ENCODE measurements at places on chromosomes 7 and 10.

DNA sequence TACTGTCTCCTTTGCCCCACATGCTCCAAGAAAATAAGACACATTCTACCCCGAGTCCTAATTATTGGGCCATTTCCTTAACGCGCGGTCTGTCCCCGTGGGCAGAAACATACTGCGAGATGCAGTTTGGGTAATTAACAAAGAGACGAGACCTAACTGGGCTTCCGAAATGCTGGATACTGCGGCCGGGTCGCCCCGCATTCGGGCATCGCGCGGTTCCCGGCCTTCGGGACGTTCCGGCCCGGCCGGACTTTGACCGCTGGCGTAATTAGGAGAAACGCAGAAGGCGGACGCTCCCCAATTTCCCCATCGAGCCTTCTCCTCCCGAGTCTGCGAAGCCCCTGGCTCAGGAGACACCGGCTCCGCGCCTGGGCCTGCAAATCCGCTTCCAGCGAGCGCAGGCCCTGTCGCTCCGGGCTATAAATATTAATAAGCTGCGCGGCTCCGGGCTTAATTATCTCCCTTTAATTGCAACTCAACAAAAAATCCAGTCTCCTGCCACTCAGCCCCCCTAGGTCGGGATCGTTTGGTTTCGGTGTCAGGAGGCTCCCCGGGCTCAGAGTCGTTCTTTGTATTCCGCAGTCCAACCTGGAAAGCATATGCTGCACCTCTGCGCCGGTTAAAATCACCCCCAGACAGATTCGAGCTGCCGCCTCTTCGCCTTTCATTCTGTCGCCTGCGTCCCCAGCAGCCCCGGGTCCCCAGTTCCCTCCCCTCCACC is 131.5 kb downstream of the SPAG6 start:
- DNase-seq, result no peak

DNA sequence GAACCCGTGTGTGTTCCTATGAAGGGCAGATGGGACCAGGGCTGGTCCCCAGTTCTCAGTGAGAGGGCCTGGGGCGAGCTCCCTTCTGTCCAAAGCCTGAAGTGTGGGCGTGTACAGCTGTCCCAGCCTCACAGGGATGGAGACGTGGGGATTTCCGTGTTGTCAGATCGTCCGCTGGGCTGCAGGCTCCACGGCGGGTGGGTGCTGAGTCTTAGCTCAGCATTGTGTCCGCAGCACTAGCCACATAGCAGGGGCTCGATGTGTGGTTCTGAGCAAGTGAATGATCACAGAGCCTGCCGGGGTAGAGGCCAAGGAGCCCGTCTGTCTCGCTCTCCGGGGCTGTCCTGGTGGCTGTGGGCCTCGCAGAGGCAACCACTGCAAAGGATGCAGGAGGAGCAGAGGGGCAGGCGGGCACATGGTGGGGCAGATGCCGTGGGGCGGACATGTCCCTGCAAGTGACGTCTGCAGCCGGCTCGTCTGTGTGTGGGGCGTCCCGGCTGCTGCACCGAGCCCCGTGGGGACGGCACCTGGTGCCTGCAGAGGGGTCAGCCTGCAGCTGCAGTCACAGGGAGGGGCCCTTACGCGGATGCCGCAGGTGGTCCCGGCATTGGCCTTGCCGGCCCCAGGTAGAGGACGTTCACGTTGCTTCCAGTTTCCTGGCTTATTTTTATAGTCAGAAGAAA is 30.9 kb downstream of the FAM20C start:
- no peak for DNase-seq

DNA sequence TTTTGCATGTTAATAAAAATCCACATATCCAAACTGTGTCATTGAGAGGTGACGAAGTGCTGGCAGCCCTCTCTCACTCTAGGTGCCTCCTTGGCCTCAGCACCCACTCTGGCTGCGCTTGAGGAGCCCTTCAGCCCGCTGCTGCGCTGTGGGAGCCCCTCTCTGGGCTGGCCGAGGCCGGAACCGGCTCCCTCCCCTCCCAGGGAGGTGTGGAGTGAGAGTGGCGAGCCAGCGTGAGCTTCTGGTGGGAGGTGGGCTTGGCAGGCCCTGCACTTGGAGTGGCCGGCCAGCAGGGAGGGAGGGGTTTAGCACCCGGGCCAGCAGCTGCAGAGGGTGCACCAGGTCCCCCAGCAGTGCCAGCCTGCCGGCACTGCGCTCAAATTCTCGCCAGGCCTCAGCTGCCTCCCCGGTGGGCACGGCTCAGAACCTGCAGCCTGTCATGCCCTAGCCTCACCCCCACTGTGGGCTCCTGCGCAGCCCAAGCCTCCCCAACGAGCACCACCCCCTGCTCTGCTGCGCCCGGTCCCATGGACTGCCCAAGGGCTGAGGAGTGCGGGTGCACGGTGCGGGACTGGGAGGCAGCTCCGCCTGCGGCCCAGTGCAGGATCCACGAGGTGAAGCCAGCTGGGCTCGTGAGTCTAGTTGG is 11.1 kb downstream of the YAE1 start:
- no peak for DNase-seq

DNA sequence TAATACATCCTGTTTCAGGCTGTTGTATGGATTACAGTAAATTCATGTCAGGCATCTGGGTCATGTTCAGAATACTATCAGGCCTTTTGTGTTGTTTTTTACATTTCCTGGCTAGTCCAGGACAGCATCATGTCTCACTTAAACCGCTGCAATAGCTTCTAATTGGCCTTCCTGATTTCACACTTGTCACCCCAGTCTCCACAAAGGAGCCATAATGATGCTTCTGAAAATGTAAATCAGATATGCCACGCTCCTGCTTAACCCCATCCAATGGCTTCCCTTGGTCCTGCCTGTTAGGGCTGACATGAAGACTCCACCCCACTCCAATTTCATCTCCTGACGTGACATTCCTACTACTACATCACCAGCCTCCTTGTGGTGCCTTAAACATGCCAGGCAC is 220.0 kb downstream of the CACNA2D1 start:
- DNase-seq, result no peak

DNA sequence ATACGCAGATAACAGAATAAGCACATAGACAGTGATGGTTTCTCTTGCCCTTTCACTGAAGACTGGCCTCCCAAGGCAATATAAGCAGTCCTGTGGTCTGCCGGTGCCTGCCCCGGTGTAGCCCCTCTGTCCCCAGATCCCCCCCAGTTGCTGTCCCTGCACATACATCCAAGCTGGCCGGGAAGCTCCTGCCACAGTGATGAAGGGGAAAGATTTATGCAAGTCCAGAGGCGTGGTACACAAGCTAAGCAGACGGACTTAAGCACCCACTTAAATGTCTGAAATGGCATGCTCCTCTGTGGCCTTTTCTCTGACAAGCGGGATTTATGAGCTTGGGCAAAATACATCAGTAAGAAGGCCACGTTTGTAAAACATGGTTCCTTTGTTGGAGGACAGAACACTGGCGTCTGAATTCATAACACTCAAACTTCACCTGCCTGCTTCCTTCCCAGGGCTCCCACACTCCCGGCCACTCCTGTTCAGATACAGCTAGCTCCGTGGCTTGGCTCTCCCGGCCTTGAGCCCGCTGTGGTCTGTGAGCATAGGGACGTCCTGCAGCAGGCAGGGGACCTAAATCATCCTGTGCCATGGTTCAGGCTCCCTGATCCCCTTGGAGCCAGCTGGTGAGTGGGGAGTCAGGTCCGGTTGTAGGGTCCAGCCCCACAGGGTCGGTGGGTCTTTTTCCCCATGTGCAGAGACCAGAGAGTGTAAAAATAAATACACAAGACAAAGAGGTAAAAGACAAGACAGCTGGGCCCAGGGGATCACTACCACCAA is 61.7 kb upstream of the PPP2R2D start:
- DNase-seq, result no peak

GRCh38 chr7:70426249-70426880 is 705.6 kb upstream of the GALNT17 start:
- no peak for DNase-seq

GRCh38 chr10:75024971-75025523 is 86.4 kb upstream of the SAMD8 start:
- DNase-seq, result no peak

GRCh38 chr10:16891375-16892313 is 74.4 kb upstream of the RSU1 start:
- DNase-seq, result peak; percentile 4

GRCh38 chr7:123658023-123658422 is 2.4 kb downstream of the LMOD2 start:
- no peak for DNase-seq
